ENCODE measurements at places on chromosomes 2 and 18.
A peak's percentile ranks its signal among the peaks of the same experiment; 100 is the strongest.

GRCh38 chr2:178066890-178067669 lies 5.5 kb downstream of the PDE11A start:
- no peak for DNase-seq

DNA sequence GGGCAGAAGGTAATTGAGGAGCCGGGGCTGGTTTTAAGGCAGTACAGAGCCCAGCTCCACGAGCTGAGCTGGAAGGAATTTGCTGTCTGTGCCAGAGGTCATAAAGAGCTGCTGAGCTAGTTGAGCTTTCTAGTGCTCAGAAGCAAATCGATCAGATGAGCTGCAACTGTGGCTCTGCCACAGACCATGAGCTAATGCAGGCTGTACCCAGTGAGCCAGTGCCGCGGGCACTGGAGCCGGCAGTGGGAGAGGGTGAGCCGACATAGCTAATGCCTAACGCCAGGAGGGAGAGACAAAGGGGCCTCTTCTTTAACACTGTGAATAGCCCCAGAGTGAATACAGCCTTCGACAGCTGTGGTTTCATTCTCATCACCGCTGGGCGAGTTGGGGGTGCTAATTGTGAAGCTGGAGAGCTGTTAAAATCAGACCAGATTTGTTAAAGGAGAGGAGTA lies 410.1 kb upstream of the TCF4 start:
- DNase-seq: peak; percentile 81

- no peak for DNase-seq
These were observed 26.7 kb downstream of the GPC1 start for GRCh38 chr2:240462073-240462706.

DNA sequence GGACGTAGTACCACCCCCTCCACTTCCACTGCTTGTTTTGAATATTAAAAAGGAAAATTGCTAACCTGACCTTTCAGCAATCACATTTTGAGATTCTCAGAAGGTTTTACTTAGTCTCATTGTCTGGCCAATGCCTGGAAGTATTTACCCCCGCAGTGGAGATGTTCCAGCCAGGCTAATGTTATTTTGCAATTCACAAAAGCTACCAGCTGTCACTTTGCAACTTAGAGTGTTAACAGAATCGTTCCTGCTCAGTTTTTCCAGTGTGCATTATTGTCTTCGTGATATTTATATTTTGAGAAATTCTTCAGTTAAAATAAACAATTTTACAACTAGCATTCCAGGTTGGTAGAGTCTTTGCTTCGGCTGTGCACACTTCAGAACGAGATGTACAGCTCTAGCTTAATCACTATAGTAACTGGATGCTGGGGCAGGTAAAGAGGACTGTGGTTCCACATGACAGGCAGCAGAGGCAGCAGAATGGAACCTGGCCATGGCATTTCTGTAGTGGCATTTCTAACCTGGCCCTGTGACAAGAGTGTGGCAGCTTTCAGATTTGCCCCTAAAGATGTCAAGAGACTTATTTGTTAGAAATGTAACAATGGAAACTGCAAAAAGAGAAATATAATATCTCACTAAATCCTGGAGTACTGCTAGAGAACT lies 85.1 kb downstream of the DTNA start:
- DNase-seq: no peak

GRCh38 chr2:45567974-45568789 lies 42.9 kb downstream of the SRBD1 start:
- DNase-seq: no peak

DNA sequence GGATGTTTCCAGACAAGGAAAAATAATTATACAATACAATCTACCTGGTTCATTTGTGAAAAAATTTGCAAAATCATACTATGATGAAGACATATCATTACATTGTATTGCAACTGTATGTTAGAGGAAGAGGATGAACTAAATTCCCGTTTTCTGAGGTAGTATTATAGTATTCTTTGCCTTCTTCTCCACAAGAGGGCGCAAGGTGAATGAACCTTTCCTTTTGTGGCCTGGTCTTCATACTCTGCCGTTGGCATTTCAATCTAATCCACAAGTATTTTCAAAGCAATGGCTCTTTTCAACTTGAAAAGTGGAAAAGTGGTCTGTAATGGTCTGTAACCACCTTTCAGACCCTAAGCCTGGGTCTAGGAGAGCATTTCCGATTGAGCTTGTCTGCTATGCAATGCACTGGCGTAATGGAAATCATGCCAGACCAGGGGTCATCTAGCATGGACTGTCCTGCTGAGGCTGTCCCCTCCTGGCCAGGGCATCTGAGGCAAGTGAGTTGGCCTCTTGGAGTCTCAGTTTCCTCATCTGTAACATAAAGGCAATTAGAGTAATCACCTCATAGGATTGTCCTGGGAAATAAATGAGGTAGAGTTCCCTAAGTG lies 30.8 kb upstream of the ZNF396 start:
- no peak for DNase-seq

DNA sequence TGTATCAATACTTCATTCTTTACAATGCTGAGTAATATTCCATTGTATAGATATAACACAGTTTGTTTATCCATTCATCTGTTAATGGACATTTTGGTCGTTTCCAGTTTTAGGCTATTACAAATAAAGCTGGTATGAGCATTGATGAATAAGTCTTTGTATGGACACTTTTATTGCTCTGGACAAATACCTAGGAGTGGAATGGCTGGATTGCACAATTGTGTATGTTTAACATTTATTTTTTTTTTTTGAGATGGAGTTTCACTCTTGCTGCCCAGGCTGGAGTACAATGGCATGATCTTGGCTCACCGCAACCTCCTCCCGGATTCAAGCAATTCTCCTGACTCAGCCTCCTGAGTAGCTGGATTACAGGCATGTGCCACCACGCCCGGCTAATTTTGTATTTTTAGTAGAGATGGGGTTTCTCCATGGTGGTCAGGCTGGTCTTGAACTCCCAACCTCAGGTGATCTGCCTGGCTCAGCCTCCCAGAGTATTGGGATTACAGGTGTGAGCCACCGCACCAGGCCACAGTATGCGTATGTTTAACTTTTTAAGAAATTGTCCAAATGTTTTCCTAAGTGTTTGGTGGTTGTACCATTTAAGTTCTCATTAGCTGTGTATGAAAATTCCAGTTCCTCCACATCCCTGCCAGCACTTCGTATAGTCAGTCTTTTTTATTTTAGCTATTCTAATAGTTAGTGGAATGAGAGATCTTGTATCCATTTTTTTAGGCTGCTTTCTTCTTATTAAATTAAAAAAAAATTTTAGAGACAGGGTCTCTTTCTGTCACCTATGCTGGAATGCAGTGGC lies 194.9 kb upstream of the HAAO start:
- DNase-seq: no peak

DNA sequence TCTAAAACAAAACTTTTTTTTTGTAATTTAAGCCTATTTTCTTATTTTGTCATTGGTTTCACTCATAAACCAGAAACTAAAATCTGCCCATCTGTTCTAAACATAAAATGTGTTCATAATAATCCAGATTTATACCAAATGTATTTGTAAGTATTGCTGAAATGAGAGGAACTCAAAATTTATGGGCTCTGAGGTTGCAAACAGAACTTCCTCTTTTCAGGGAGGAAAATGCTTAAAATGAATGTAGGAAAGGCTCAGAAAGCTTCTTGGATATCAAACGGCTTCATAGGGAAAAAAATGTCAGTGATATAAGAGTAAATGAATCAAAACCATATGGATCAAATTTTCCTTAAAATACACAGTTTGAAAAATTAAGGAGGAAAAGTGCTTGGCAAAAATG lies 83.9 kb downstream of the PAX3 start:
- no peak for DNase-seq

DNA sequence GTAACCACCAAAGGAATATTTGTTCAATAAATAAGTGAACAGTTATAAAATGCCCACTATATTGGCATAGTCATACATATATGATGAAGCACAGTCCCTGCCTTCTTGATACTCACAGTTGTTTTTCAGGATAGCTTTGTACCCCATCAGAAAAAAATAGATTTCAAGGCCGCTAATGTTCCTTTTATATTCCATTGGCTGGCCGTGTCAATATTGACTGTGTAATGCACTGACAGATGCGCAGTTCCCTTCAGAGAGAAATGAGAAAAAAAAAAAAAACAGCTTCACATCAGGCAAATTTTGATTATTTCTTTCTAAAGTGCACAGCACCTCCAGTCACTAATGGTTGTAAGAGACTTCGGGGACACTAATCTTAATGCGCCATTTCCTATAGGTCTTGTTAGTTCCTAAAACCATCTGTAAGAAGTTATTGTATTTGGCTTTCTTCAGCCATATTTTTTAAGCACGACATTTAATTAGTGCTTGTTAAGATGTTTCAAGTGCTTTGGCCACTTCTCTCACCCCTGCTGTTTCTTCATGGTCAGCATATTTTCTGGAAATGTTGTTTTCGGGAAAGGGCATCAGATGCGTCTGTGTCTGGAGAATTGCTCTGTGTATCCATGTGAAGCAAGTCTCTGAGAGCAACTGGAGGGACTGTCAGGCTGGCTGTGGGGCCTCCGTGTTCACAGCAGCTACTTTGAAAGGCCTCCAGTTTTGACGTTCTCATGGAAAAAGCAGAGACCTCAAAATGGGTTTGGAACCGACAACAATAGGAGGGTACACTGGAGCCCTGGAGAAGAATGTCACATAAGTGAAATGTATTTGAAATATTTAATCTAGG lies 378.3 kb downstream of the MTX2 start:
- DNase-seq: no peak

DNA sequence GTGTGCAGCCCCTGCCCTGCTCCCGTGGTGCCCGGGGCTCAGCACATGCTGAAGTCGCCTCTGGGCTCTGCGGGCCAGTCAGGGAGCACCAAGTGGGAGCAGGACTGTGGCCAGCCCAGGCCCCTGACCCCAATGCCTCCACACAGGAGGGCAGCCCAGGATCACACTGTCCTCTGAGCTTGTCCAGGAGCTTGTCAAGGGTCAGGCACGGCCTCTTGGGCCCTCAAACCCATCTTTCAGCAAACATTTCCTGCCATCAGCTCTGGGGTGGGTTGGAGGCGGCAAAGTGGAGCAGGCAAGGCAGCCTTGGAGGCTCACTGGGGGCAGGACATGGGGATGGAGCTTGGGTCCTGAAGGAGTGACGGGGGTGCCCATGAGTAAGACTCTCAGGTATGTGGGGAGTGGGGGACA lies 10.3 kb downstream of the SNED1 start:
- DNase-seq: peak; percentile 36

DNA sequence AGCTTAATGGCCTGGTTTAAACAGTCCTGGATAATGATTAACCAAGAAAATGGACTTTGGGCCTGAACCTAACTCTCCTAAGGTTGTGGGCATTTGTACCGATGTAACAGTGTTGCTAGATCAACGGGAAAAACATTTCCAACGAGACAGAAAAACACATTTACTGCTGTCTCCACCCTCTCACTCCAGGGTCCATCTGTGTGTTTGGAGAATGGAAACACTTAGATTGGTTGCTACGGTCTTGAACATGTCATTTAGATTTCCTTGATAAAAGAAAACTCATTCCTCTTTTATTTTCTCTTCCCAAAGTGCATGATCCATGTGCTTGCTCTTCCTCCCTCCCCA lies 88.0 kb downstream of the SOCS6 start:
- DNase-seq: no peak

GRCh38 chr18:35514283-35514682 lies 16.5 kb upstream of the INO80C start:
- DNase-seq: peak; percentile 21

GRCh38 chr2:49812730-49813129 lies 658.4 kb upstream of the FSHR start:
- no peak for DNase-seq

DNA sequence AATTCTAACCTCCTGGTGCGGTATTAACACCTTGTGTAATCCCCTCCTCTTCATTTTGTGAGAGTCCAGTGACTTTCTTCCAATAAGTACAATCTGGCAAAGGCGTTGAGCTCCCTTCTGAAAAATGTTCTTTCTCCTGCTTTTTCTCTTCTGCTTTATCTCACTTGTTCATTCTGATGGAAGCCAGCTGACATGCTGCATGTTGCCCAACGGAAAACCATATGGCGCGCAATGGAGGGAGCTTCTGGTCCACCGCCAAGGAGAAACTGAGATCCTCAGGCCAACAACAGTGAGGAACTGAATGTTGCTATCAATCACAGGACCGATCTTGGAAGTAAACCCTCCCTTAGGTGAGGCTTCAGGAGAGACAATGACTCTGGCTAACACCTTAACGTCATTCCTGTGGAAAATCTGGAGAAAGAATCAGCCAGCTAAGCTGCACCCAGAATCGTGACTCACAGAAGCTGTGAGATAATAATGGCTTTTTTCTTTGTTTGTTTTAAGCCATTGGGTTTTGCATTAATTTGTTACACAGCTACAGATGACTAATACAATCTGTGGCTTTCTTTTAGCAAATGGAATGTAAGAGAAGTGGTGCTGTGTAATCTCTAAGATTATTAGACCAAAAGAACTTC lies 1323.9 kb upstream of the DDX18 start:
- DNase-seq: no peak

GRCh38 chr18:30139631-30140287 lies 902.8 kb downstream of the DSC3 start:
- no peak for DNase-seq

DNA sequence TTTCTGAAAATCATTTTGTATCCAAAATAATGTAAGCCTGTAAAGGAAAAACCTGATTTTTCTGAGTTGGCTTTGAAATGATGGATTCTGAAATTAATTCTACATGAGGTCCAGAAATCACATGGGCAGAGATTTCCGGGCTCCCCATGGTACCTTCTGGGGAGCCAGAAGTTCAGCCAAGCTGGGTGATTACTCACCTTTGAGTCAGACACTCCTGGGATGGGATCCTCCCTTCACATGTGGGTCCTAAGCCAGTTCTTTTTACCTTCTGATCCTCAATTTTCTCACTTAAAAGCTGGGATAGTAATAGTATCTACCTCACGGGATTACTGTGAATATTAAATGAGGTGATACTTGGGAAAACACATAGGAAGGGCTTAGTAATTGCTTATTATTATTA lies 179.8 kb upstream of the EPAS1 start:
- no peak for DNase-seq

GRCh38 chr18:48877941-48878340 lies 72.8 kb downstream of the SMAD7 start:
- DNase-seq: no peak

- DNase-seq: peak; percentile 90
These were observed at the start of gene POLE4 for GRCh38 chr2:74958274-74959105. Gene POLE4, plus strand, starts transcription at chr2:74958643. Its CDS starts 37 bp downstream, at chr2:74958680.

GRCh38 chr18:31273812-31274527 lies 44.0 kb upstream of the DSG1 start:
- no peak for DNase-seq
